ENCODE measurements at places on chromosomes 4 and X.

- DNase-seq: no peak
These were observed 42.3 kb downstream of the RASL11B start for GRCh38 chr4:52904421-52904820.

DNA sequence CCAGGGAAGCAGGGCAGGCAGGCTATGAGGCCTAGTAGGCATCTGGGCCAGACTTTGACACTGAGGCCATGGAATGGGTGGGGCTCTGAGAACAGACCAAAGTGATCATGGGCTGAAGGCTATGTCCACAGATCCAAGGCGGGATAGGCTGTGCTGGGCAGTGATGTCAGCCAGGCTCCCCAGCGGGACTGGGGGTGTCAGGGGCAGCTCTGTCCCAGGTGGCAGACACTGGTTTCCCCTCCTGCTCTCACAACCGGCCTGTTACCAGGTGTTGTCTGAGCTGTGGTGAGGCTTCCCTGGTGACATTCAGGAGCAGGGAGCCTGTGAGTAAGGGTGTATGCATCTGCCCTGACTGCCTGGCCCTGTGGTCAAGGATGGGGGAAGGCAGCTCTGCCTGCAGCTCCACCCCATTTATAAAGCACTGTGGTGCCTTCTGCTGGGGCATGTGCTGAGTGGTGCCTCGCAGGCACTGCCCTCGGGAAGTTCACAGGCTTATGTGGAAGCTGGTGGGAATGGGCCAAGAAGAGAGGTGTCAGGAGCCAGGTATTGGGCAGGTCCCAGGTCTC lies 2.9 kb downstream of the IL9R start:
- DNase-seq: no peak

DNA sequence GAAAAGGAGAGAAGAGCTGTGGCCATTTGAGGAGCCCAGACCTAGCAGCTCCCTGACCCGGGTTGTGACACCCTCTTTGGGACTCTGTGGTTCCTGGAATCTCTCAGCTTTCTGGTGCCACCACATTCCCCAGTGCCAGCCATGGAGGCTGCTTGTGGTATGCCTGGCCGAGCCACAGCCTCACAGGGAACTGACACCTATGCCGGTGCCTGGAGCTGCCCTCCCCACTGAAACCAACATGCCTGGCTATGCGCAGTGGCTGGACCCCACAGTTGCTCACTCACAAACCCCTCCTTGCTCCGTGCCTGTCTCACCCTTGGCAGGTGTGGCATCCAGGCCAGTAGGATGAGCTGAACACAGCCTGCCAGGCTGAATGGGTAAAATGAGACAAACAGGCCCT lies 749.4 kb downstream of the ARAP2 start:
- DNase-seq: no peak

GRCh38 chr4:143679434-143679833 lies 21.0 kb downstream of the FREM3 start:
- no peak for DNase-seq

- DNase-seq: peak; percentile 78
These were observed 60.9 kb upstream of the HS3ST1 start for GRCh38 chr4:11489453-11490083.

- DNase-seq: no peak
These were observed 576.5 kb downstream of the MID1IP1 start for GRCh38 chrX:39377773-39378172.

- peak; percentile 30 for DNase-seq
These were observed 112.3 kb upstream of the IL15 start for GRCh38 chr4:141524116-141524515.

- no peak for DNase-seq
These were observed 84.7 kb downstream of the ABCB7 start for GRCh38 chrX:75071334-75071733.

GRCh38 chr4:13988353-13989305 lies 361.1 kb upstream of the BOD1L1 start:
- no peak for DNase-seq

DNA sequence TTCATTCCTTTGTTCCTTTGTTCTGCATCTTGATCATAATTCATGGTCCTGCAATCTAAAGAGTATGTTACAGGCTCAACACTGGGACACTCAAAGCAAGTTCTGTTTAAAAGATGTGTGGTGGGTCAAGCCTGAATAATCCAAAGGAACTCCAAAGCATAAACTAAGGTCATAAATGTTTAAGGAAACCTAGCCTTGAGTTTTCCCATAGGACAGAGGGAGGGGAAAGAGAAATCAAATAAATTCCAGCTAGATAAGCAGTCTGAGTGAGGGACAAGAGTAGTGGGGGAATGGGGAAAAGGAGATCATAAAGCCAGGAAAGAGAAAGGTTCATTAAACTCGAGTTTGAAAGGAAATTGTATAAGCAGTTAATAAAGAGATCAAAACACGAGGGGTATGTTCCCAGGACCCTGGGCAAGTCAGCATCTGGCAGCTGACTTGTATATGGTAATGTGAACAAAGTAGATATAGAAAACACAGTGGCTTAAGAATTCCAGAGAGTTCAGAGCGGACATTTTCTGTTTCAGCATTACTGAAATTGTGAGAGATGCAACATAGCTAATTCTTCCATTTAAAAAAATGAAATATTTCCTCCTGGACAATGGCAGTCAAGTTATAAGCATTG lies 125.8 kb upstream of the EDNRA start:
- no peak for DNase-seq

- DNase-seq: no peak
These were observed 264.5 kb downstream of the RCHY1 start for GRCh38 chr4:75249739-75250138.

GRCh38 chr4:153997516-153997915 lies 208.6 kb upstream of the SFRP2 start:
- DNase-seq: no peak

GRCh38 chrX:8728932-8729535 lies 2.9 kb downstream of the ANOS1 start:
- no peak for DNase-seq

GRCh38 chr4:86972997-86973396 lies 38.2 kb downstream of the AFF1 start:
- DNase-seq: no peak

DNA sequence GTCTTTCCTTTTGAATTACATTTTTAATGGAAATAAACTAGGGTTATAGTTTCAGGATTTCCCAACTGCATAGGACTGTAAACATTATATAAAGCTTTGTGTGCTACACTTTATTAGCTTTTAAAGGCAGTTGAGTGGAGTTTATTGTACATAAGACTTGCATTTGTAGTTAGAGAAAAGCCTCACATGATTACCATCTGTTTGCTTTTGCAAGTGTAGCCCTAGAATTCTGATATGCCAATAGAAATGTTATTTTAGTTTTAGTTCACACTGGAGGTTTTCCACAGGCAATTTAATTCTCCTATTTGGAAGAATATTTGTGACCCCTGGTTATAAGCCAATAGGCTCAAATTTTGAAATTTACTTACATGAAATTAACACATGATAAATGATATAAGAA lies 41.3 kb upstream of the ANK2 start:
- no peak for DNase-seq

- no peak for DNase-seq
These were observed 186.5 kb downstream of the MSL3 start for GRCh38 chrX:11944501-11944900.

DNA sequence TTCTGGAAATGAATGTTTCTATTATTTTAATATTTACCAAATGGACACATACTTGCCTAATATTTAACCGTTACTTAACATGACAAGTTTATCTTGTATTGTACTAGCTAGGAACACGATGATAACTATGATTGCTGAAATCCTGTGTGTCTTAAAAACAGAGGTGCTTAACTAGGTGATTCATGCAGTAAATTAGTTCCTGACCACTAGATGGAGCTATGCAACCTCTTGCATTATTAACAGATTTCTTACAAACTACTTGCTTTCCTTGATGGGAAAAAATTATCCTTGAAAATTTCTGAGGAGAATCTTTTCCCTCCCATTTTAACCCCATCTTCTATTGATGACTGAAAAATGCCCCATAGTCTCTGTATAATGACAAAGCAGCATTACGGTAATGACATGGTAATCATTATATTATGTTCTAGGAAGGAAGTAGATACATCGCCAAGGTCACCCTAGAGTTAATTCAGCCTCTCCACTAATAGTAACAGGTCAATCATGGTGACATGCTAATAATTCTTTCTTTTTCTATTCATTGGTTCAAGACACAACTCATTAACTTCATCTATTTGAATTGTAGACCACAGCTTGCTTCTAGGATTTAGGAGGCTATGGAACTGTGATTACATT lies 844.2 kb downstream of the RAPGEF2 start:
- peak; percentile 67 for DNase-seq

- DNase-seq: no peak
These were observed 336.3 kb upstream of the TRAM1L1 start for GRCh38 chr4:117421706-117422105.

DNA sequence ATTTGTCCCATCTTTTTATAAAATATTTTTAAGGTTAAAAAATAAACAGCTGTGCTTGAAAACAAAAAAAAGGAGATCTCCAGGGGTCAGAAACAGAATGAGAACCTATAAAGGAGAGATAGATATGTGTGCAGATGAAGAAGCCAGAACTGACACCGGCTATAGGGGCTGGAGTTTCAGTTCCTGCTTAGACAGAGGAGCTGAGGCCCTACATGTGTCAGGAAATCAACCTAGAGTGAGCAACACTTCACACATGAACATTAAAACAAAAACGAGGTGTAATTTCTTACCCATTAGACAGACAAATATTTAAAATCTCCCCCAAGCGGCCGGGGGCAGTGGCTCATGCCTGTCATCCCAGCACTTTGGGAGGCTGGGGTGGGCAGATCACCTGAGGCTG lies 17.8 kb upstream of the HUWE1 start:
- DNase-seq: no peak

GRCh38 chr4:244471-244870 lies 60.8 kb downstream of the ZNF732 start:
- DNase-seq: peak; percentile 42

DNA sequence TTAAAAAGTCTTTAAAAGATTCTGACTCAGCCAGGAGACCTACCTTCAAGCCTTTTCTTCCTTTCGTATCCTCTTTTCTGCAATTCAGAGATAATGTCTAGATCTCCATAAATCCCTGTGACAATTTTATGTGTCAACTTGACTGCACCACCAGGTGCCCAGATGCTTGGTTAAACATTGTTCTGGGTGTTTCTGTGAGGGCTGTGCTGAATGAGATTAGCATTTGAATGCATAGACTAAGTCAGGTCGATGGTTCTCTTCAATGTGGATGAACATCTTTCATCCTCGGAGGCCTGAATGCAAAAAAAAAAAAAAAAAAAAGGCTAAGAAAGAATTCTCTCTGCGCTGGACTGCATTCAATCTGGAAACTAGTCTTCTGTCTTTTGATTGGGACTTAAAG lies 1082.7 kb downstream of the NLGN4X start:
- DNase-seq: no peak

DNA sequence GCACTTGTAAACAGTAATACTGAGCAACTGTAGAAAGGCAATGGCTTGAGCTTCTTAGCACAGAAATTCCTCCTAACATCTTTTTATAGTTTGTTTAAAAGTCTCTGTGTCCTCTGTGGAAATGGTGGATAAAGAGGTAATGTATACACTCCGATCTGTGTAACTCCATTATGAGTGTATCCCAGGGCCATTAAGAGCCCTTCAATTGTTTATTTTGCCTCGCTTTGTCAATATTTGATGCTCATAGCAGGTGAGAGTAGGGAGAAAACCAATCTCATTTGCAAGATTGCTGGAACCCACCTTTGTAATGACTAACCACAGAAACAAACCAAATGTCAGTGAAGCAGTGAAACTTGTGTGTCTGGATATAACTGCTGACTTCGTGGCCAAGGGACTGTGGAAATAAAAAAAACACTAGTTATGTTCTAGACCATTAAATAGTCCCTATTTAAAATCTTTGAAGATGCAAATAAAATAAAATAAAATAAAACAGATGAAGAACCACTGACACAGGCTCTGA lies 598.2 kb upstream of the BOD1L1 start:
- DNase-seq: no peak

DNA sequence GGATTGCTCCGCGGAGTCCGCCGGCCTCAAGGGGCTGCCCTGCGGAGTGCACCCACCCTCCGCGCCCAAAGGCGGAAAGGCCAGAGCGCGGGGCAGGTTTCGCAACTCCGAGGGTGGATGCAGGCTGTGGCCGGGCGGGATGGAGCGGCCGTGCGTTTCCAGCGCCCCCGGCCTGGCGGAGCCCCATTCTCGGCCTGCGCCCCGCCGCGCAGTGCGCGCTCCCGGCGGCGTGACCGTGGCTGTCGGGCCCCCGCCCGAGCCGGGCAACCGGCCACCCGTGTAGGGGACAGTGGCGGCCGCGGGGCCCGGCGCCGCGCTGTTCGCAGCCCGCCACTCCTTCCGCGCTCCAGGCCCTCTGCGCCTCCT lies 331 bp downstream of the SETD7 start:
- peak; percentile 33 for DNase-seq

DNA sequence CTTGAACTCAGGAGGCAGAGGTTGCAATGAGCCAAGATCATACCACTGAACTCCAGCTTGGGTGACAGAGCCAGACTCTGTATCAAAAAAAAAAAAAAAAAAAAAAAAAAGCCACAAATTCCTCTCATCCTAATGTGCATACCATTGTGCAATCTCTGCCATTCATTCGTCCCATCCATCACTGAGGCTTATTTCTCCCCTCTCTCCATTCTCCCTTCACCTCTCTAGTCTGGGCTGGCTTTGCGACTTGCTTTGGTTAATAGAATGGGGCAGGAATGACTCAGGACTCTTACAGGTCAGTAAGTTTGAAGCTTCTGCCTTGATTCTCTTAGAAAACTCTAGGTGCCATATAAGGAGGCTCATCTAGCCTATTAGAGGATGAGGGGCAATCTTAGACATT lies 60.3 kb upstream of the DDX3X start:
- DNase-seq: no peak

DNA sequence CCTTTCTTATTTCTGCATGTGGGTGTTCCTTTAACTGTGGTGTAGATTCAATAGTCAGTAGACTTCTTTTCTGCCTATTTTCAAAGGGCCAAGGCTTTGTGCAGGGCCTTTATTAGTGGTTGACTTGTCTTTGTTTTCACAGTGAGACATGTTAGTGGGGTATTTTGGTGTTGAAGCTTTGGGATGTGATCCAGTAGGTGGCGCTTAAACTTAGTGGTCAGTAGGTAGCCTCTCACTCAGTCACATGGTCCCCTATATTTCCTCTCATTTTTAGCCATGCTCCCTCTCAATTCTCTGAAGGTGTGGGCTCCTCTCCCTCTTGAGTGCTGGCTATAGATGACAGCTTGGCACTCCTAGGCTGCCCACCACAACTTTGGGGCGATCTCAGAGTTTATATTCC lies 23.4 kb upstream of the SLC10A7 start:
- no peak for DNase-seq

DNA sequence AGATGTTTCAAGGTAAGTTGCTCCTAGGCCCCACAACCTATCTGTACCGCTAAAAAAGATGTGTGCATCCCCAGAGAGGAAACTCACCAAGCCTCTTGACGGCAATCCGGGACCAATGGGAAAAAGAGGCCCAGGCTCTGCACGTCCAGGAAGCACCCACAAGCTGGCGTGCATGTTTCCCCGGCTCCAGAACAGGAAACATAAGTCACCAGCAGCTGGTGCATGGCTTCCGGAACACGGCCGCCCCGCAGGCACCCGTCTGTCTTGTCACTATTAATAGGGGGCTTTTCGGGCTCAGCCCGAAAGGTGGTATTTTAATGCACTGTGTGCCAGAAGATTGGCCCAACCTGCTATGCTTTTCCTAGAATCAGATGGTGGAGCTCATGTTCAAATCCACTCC lies 22.2 kb downstream of the CRMP1 start:
- DNase-seq: no peak

Measured in inflammatory macrophage treated with lipopolysaccharide for 1 hour (primary cell).